ENCODE measurements at places on chromosomes 1 and 21. TPM values are rescaled to one million over a fixed set of nuclear protein-coding genes. Genes with fewer than 3 reads are reported as not detected.

Gene RHOC
- 374 TPM for total RNA-seq

Gene SYT14
- total RNA-seq, result 0.06 TPM

Gene TDRD5
- not detected for total RNA-seq

Gene RNU1-4
- not detected for total RNA-seq

Gene KAZN
- total RNA-seq, result 4.7 TPM

Gene MYBPH
- not detected for total RNA-seq
